ENCODE measurements at places on chromosomes 3 and 15. TPM values are rescaled to one million over a fixed set of nuclear protein-coding genes. Genes with fewer than 3 reads are reported as not detected.

DNA sequence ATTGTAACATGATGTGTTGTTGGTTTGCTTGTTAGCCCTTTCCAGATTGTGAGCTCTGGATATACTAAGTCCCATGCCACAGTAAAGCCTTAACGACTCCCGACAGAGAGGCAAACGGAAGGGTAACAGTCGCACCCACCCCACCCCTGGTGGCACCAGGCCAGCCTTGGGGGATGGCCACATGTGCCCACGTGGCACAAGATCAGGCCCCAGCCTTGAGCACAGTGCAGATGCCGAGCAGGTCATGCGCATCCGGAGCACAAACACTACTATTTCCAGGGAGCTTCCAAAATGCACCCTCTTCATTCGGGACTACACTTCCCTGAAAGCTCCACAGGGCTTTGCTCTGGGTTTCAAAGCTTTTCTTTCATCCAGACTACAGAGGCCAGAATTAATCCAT is 10.7 kb upstream of the HPS3 start:
- no peaks in the 10 kb centered on the region for H3K4me1 ChIP-seq
- H3K4me3 ChIP-seq = no peak overlapping the region
- H3K36me3 ChIP-seq = no peaks in the 10 kb centered on the region
- H3K27ac ChIP-seq = no peak overlapping the region

Gene CYP8B1
- not detected for total RNA-seq

GRCh38 chr3:180180795-180181194 is 144.1 kb upstream of the PEX5L start:
- no peaks in the 10 kb centered on the region for H3K4me1 ChIP-seq
- no peak for DNase-seq
- H3K27ac ChIP-seq = no peak overlapping the region
- no peaks in the 10 kb centered on the region for H3K36me3 ChIP-seq

Gene C3orf22
- not detected for total RNA-seq

DNA sequence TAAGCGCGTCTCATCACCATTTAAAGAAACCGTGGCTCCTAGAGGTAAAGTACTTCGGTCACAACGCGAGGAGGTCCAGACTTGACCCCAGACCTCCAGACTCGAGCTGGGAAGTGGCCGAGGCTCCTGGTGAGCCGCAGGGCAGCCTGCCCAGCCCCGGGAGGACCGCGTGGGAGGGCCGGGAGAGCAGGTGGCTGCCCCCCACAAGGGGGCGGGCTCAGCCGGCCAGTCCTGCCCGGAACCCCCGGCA is at the start of gene SLC27A2:
Gene SLC27A2, plus strand, starts transcription at position 228 of the 250 bp plus-strand sequence. CDS start 232 bp downstream, outside the sequence.
- no peaks in the 10 kb centered on the region for H3K36me3 ChIP-seq
- no peak within 1 kb of the TSS for H3K4me3 ChIP-seq
- no peaks in the 10 kb centered on the region for H3K27me3 ChIP-seq
- no peaks in the 10 kb centered on the region for H3K4me1 ChIP-seq

Gene TBC1D2B
- total RNA-seq = 58.2 TPM

All from SJCRH30 (cell line).